ENCODE measurements at places on chromosomes 12 and 14.

GRCh38 chr14:92459030-92459949 is 54.3 kb upstream of the RIN3 start:
- DNase-seq, result no peak

- peak; percentile 75 for DNase-seq
Measured at GRCh38 chr14:21852061-21852664, 178.5 kb upstream of the OR4E1 start.

DNA sequence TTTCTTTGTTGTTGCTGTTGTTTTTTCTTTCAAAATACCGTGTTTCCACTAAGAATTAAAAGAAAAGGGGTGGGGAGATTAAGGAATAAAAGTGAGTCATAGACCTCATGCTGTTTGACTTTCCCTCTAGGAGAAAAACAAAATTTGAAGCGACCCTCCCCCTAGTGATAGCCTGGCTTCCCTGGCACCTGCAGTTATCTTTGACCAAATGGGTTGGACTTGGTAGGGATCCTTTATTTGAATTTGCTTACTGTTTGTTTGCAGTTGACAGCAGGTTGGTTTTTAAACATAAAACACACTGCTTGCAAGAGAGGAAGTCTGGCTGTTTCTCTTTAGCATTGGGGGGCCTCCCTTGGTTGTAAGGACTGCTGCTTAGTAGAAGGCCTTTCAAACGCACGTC is 14.0 kb downstream of the OTX2 start:
- no peak for DNase-seq

- no peak for DNase-seq
Measured at GRCh38 chr12:57591782-57592325, 862 bp downstream of the PIP4K2C start.

- DNase-seq, result no peak
Measured at GRCh38 chr14:96905065-96905464, 107.9 kb downstream of the VRK1 start.

DNA sequence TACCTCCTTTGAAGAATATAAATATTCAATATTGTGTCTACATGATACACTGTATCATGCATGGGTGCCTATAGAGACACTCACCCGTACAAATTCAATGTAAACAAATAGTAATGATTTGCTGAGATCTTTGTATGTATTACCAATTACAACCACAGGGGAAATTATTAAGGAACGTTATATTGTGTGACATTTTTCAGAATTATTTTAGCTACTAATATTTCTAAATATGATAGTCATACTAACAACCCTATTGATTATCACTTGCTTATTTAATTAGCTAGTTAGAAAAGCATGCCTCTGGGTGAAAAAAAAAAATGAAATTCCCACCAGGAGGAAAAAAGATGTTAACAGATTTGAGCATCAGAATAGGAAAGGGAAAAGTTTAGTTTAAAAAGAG is 2.1 kb downstream of the SOX5 start:
- DNase-seq, result no peak

- DNase-seq, result peak; percentile 1
Measured at GRCh38 chr12:53186745-53187144, 6.0 kb upstream of the CSAD start.

DNA sequence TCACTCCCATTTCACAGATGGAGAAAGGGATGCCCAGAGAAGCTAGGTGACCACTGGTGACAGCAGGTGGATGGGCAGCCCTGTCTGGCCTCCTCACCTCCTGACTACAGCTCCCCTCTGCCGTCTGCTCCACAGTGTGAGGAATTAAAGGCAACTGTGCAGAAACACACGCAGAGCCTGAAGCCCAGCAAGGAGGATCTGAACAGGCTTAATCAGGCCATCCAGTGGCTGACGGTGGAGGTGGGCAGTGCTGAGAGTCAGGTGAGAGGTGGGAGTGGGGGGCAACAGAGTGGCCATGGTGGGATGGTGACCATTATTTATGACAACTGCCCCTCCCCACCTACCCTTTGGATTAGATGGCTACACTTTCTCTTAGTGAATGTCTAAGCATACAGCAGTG is 1.2 kb downstream of the KRT86 start:
- peak; percentile 9 for DNase-seq

DNA sequence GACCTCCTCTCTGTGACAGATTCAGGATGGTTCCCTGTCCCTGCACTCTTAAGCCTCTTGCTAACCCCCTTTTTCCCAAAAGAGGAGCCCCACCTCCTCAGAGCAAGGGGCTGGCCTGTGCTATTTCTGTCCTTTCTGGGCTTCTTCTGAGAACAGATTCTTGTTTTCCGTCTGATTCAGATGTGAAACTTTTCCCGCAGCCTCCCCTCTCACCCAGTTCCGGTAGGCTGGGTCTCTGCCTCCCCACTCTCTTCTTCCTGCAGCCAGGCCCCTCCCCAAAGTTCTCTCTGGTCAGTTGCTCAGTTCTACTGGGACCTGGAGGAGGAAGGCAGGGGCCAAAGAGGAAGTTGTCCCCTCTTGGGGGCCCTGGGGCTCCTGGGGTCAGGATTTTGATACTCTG is 11.8 kb downstream of the PDE1B start:
- DNase-seq, result no peak

DNA sequence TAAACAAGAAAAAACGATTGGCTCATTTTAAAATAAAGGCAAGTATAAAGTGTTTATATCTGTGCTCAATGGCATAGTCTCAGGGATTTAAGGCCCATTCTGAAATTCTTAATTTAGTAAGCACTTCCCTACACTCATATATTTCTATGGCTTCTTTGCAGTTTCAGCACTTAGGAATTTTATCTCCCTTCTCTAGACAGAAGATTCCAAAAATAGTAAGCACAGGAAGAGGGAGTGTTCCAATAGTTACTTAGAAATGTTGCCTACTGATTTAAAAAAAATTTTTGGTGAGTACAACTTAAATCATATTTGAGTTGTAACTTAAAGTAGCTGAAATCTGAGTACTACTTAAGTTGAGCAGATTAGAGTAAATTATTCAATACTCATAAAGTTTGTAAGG is 19.8 kb downstream of the INSM2 start:
- DNase-seq, result no peak

DNA sequence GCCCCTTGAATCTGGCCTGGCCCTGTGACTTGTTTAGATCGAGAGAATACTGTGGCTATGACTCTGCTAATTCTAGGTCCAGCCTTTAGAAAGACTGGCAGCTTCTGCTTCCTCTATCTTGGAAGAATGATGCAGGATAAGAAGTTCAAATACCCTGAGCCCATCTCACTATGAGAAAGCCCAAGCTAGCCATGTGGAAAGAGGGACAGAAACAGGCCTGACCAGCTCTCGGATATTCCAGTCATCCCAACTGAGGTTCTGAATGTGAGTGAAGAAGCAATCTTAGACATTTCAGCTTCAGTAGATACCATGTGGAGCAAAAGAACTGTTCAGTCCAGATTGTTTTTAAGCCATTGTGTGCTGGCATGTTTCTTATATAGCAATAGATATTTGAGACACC is 17.3 kb upstream of the KRR1 start:
- DNase-seq, result no peak

DNA sequence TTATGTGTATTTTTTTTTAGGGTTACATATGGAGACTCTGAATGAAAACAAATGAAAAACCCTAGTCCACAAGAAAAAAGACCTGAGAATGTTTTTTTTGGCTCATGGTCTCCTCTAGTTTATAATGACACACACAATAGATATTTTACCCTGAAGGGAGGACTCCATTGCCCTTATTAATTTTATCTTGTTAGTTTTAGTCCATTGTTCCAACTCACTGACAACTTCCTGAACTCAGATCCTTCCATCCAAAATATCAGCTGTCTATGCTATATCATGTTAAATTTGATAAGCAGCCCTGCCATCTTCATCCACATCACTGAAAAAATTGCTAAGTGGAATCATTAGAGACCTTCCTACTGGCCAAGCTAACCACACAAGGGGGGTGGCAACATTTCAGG is 232.1 kb downstream of the MON2 start:
- no peak for DNase-seq

- DNase-seq, result no peak
Measured at GRCh38 chr12:99852666-99853065, 132.1 kb downstream of the ANKS1B start.

DNA sequence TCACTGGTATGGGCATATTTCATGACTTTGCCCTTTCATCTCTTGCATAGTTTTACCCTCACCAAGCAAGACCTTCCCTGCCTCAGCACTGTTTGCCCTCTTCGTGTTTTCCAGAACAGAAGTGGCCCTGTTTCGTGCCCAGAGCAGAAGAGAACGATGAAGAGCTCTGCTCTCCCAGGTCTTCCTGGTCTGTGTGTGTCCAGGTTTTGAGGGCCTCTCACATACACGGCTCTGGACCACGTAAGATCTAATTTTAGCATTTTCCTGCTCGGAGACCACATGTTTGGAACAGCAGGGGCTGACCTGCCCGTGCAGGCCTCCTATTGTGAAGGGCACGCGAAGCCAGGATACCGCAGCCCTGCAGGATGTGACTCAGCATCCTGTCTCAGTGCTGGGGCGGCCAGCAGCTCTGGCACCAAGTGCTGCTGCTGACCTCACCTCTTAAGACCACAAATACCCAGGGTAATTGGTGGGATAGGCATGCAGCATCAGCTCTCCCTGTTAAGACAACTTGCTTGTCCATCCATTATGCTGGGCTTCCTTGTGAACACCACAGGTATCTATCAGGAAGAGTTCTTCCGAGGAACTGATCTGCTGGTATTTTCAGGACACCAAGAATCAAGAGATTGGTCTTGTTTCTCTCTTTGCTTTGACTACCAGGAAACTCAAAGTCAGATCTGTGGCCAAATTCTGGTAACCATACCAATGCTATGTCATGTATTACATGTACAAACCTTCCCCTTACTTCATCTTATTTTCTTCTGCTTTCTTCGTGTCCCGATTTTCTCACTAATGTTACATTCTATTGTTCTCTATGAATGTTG is 19.0 kb downstream of the SSH1 start:
- DNase-seq, result peak; percentile 89

GRCh38 chr12:71392521-71393145 is 47.0 kb upstream of the LGR5 start:
- no peak for DNase-seq

GRCh38 chr12:40224439-40225291 is at the start of gene LRRK2:
LRRK2 (plus strand) TSS chr12:40224997; CDS start chr12:40225132, 135 bp downstream.
- DNase-seq, result peak; percentile 2

DNA sequence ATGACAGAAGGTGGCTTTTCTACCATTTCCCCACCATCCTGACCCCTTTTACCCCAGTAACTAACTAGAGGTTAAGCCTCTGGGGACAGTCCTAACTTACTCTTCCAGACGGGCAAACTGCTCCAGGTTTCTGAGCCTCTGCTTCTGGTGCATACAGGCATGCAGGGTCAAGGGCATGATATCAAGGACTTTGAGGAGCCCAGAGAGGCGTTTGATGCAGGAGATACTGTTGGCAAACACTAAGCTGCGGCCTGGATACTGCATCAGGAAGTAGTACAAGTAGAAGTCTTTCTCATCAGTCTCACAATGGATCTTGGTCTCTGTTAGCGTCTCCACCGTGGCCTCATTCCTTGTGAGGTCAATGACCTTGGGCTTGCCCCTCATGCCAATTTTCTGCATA is 21.0 kb downstream of the DDX24 start:
- no peak for DNase-seq

DNA sequence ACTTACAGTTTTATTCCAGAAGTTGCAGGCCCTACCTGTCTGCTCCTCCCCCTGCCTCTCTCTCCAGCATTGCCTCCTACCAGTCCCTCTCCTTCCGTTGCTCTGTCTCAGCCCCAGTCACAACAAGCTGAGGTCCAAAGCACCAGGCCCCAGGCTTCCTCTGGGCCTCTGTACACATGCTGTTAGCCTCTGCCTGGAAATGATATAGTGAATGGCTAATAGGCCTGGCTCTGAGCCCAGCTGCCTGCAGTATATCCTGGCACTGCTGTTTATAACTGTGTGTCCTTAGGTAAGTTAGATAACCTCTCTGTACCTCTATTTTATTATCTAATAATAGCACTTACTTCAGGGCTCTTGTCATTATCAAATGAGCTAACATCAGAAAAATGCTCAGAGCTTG is 114.9 kb upstream of the PWP1 start:
- no peak for DNase-seq

DNA sequence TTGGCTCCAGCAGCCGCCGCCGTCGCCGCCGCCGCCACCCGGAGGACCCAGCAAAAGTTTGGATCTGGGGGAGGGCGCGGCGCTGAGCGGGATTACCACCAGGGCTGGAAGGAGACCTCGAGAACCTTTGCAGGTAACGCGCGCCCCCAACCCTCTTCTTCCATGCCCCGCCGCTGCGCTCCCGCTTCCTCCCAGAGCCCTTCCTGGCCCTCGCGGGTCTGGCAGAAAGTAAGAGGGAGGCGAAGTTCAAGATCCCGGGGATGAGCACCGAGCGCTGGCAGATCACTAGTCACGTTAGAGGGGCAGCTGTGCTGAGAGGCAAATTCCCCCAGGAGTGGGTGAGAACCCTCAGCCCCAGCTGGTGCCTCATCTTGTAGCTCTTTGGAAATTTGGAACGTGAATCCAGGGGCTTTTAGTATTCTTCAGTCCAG is 3.9 kb downstream of the FLRT2 start:
- no peak for DNase-seq

DNA sequence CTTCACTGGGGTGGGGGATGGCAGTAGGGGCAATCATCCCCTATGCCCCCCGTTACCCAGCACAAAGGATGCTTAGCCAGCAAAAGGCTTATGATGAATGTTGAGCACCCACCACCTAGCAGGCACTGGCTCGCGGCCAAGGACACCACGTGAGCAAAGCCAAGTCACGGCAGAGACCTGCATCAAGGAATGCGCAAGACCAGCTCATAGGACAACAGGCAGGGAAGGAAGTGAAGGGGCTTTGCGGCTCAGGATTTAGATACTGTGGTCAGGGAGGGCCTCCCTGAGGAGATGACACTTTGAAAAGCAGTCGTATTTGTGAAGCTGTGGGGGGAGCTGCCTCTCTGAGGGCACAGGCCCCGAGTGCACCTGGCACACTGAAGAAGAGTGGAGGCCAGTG is 32.8 kb downstream of the SH2B3 start:
- peak; percentile 67 for DNase-seq

DNA sequence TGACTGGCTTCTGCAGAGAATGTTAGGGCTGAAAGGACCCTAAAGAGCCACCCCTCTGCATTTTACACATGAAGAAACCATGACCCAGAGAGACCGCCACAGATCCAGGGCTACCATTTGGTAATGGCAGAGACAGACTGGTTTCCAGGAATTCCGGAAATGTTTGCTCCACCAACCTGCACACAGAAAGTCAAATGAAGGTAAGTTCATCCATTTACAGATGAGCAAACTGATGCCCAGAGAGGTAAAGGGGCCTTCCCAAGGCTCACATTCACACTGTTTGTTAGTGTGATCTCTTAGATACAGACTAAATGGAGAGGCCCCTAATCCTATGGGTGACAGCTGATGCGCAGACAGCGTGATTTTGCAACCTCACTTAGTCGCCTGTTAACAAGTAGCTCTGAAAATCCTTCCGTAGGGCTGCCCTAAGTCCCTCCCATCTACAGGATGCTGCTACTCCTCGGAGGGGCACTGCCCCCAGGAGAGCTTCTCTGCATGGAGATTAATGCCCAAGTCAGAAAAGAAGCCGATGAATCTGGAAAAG is 33.8 kb downstream of the ZFP36L1 start:
- no peak for DNase-seq

DNA sequence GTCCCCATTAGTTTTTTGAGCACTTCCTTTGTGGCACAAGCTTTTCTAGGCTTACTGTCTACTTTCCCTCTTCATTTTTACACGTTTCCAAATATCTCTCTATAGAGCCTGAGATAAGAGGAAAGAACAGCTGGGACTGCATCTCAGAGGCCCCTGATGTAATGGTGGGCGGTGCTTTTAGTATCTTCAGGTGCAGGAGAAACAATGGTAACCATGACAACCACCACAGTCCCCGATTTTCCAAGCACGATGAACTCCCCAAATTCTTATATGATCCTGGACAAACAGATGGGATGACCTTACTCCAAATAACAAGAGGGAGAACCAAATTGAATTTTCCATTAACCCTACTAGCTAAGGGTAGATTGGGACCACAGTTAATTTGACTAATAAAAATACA is 103.3 kb downstream of the AEBP2 start:
- DNase-seq, result no peak

Data from CD8-positive, alpha-beta T cell (primary cell).